ENCODE measurements at places on chromosomes 5 and 9. TPM values are rescaled to one million over a fixed set of nuclear protein-coding genes. Genes with fewer than 3 reads are reported as not detected.

IL3 gene
- total RNA-seq: not detected

NMUR2 gene
- not detected for total RNA-seq

C9orf85 gene
- total RNA-seq: 7.1 TPM

ANGPTL2 gene
- total RNA-seq: 32.6 TPM

ADAMTS13 gene
- total RNA-seq: 2.8 TPM

FBP1 gene
- total RNA-seq: 1.1 TPM

AGXT2 gene
- not detected for total RNA-seq

HTR4 gene
- total RNA-seq: 0.22 TPM

DNA sequence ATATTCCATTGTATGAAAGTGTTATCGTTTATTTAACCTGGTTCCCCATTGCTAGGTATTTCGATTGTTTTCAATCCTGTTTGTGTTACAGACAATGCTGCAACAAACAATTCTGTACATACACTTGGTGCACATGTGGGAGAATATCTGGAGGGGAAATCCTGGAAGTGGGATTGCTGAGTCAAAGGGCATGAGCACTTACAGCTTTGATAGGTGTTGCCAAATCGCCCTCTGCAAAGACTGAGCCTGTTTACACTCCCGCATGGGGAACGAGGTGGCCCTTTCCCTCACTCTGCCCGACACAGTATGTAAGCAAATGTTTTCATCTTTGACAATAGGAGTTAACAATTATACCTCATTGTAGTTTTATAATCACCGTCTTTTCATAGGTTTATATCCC is 66.2 kb downstream of the PDE6A start:
- DNase-seq: no peak

DNA sequence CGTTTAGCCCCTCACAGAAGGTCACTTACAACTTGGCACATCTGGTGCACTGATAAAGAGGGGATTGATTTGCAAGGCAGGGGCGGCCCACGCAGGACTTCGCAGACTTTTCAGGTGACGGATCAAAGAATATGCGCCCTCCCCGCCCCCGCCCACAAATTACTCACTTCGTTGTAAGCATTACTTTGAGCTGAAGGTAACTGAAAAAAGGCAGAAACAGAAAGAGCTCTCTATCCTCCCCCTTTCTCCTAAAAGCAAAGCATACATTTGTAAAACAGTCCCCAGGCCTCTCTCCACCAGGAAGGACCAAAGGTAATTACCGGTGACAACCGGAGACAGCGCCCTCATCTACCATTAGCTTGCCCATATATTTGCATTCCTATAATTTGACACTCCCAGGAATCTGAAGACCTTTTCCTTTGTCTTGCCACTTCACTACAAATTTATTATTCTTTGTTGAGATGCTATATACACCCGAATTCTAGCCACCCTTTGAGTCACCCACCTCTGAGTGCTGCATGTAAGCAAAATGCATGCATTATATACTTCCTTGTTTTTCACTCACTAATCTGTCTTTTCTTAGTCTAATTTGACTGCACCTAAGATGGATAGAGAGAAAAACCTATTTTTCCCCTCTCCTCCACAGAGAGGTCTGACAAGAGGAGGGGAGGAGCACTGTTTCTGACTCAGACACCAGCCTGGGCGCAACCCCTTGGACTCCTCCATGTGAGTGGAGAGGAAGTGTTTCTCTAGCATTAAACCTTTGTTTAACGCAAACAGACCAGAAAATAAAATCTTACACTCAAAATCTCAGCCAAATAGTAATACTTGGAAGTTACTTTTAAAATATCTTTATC is 74.7 kb upstream of the SPIN1 start:
- DNase-seq: no peak

DNA sequence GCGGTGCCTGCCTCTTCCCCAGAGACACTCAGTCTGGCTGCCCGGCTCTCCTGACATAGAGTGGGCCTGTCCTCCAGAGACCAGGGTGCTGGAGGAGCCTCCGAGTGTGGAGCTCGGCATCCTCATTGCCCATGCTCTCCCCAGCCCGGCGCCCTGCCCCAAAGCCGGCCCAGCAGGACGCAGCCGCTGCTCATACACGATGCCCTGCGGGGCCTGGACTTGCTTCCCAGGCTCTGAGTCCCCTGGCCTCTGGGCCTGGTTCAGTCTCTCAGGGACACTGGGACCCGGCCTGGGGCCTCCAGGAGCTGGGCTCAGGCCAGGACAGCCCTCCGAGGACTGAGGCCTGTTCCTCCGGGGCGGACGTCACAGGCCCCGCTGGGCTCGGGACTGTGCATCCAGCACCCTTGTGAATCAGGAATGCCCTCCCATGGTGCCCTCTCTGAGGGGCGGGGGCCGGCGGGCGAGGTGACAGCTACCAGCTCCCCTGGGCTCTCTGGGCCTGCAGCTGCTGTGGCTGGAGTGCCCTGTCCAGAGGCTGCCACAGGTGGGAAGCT is 23.2 kb downstream of the TPPP start:
- peak; percentile 42 for DNase-seq

GRCh38 chr5:115186794-115187193 is 17.1 kb upstream of the TRIM36 start:
- no peak for DNase-seq

- no peak for DNase-seq
Measured at GRCh38 chr5:167219298-167219697, 1072.1 kb upstream of the WWC1 start.

DNA sequence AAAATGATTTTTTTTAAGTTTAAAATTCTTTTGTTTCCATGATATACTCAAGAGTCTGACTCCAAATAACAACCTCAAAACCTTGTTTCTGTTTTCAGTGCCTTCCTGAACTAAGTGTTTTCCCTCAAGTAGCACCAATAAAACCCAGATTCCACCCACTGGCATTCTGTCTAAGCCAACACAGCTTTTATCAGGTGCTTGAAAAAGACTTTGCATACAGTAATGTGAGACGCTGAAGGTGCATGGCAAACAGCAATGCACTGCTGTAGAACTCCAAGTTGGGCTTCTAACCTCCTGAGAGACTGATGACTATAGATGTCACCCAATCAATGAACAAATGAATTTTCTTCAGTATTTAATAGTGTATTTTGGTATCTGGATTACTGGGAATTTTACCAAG is 95.7 kb downstream of the NFIB start:
- no peak for DNase-seq

GRCh38 chr9:136694163-136694871 is 7.1 kb upstream of the AGPAT2 start:
- DNase-seq: peak; percentile 79

DNA sequence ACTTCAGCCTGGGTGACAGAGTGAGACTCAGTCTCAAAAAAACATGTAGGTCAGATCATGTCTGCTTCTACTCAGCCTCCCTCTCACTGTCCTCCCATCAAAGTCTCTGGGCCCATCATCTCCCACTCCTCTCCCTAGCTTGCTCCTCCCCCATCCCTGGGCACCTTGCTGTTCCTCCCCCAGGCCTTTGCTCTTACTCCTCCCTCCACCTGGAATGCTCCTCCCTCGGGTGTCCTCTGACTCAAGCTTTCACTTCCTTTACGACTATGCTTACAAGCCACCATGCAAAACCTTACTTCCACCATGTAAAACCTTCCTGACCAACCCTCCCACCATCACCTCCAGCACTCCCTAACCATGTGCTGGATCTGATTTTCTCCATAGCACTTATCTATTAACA is 51.5 kb downstream of the MTMR12 start:
- no peak for DNase-seq

DNA sequence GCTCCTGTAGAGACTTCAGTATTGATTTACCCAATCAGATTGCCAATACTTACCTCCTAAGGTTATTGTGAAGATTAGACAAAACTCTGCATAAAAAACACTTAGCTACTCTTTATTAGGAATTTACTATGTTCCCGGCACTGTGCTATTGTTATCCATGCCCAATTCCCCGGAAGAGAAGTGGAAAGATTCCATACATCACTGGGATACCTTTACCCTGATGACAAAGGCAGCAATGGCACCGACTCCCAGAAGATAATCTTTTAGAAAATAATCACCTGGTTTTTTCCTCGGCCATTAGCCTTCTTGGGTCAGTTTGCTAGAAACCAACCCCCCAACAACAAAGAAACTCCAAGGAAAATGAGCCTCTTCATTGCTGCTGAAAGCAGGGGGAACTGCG is 226.0 kb downstream of the SNX18 start:
- DNase-seq: no peak

DNA sequence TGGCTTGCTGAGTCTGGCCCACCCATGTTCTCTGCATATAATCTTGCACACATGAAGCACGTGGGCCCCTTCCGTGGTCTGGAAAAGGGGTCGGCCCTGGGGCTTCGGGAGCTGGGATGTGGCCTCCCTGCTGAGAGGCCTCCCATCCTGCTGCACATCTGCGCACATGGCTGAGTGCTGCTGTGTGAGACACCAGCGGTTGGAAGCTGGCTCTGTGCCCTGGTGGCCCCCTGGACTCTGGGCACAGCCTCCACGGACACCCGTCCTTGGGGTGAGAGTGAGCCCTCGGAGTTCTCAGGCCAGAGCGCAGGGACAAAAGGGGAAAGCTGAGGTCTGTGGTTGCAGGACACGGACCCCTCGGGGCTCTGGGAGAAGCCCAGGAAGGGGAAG is 115.8 kb downstream of the RXRA start:
- DNase-seq: no peak
